Activated CD4-positive, alpha-beta T cell treated with anti-CD3 and anti-CD28 coated beads, Interleukin-2, amount 10 ng/mL, durations not matched to agents 24 days and 14 days (primary cell): ENCODE measurements at places on chromosomes 11 and 22. TPM values are rescaled to one million over a fixed set of nuclear protein-coding genes. Genes with fewer than 3 reads are reported as not detected.

The DLG2 gene
- 0.99 and 1.0 TPM in 2 replicates for total RNA-seq

The C22orf42 gene
- not detected in 2 replicates for total RNA-seq

- DNase-seq, result no peak
Observed at GRCh38 chr11:1303973-1304372, 5.5 kb downstream of the TOLLIP start.

The FDXACB1 gene
- total RNA-seq, result 8.8 and 10.0 TPM in 2 replicates

GRCh38 chr11:111986589-111986988 lies 38.6 kb upstream of the DLAT start:
- DNase-seq, result no peak

- DNase-seq, result peak; percentile 67
Observed at GRCh38 chr11:31106968-31107576, 262.5 kb downstream of the DCDC1 start.

DNA sequence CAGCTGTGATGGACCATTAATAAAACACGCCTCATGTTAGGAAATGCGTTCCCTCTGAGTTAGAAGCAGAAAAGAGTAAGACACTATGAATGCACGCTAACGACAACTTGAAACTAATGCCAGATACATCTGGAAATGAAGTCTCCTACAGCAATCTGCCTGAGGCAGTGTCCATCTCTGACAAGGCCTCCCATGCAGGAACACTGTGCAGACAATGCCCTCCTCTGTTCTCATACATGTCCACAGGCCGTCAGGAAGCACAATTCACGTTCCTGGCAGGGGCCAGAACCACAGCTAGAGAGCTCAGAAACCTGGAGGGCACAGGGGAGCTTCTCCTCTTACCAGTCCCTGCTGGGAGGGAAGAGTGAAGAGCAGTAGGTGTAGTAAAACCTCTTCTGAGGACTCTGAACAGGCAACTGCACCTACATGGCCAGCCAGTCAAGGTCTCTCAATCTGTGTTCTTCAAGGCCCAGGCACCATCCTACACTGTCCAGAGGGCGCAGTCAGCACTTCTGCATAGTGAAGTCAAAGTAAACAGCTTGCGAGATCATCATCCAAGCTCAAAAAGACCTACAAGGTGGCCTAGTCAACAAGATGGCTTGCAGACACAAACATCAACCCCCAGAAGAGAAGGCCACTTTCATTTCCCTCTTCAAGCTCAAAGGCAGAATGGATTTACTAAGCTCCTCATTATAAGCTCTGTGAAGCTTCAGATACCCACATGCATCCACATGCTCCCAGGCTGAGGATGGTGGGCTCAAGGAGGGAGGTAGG lies 41.5 kb upstream of the CYP2D6 start:
- no peak for DNase-seq

DNA sequence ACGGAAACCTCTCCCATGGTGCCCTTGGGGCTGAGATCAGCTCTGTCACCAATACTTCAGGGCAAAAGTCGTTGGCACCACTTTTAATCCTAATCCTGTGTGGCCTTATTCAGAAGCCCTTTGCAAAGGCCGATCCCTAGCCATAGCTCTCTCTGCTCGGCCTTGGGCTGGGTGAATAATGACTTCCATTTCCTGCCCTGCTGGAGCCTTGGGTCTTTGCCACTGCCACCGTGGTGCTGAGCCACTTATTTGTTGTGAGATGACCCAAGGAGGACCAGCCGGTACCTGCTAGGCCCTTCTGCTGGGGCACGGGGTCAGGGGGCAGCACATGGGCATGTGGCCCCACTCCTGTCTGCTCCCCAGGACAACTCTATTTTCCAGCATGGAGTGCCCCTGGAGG lies 188.2 kb downstream of the ST3GAL4 start:
- DNase-seq, result no peak

The MPPED2 gene
- not detected in 2 replicates for total RNA-seq

GRCh38 chr22:45582955-45583320 lies 80.3 kb downstream of the FBLN1 start:
- DNase-seq, result no peak

DNA sequence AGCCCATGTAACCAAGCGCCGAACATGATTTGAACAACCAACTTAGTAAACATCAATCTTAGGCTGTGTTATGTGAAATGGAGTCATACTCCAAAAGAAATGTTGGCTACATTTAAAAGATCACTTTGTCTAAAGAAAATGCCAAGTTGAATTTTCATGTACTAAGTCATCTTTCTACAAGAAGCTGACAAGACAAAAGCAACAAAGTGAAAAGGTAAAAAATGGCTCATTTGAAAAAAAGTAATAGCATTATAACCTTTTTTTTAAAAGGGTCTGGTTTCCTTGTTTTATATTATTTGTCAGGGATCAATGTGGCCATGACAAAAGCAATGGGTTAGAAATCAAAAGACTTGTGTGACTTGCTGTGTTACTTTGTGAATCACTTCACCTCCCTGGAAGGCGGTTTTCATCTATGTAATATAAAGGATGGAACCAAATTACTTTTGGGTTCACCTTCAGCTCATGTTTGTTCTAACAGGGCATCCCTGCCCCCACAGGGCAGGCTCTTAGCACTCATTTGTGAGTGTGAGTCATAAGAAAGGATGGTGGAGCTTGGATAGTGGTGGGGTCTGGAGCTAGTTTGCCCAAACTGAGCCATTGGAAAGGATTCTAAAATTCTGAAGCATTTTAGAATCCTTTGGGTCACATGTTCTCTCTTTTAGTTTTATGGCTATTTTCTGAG lies 131.9 kb upstream of the MTMR2 start:
- DNase-seq, result no peak

DNA sequence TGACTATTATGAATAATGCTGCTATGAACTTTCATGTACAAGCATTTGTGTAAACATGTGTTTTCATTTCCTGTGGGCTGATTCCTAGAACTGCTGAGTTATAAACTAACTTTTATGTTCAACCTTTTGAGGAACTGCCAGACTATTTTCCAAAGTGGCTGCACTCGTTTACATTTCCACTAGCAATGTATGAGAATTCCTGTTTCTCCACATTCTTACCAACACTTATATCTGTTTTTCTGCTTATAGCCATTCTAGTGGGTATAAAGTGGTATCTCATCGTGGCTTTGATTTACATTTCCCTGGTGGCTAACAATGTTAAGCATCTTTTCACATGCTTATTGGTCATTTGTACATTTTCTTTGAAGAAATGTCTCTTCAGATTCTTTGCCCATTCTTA lies 35.2 kb upstream of the SCUBE2 start:
- no peak for DNase-seq

DNA sequence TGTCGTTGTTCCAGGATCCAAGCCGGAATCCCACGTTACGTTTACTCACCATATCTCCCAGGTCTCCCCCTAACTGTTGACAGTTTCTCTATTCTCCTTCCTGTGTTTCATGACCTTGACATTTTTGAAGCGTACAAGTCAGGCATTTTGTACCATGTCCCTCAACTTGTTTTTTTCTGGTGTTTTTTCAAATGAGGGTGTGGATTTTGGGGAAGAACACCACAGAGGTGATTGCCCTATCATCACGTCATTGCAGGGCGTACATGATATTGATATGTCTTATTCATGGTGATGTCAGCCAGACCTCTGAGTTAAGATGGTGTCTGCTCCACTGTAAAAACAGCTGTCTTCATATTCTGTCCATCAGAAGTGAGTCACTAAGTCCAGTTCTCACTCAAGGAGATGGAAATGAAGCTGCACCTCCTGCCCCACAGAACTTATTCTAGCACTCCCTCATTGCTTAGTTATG lies 28.3 kb upstream of the SOX10 start:
- DNase-seq, result no peak

- DNase-seq, result no peak
Observed at GRCh38 chr11:134515081-134515960, 103.3 kb upstream of the B3GAT1 start.

- no peak for DNase-seq
Observed at GRCh38 chr22:40857309-40857855, 434 bp downstream of the XPNPEP3 start.

- DNase-seq, result no peak
Observed at GRCh38 chr11:72604256-72604655, 70.0 kb downstream of the PDE2A start.

GRCh38 chr22:35840302-35840739 lies 122.6 kb downstream of the APOL5 start:
- DNase-seq, result no peak

The DCDC1 gene
- not detected in 2 replicates for total RNA-seq
